ENCODE measurements at places on chromosomes 2 and 18.

GRCh38 chr2:128490881-128491691, 172.4 kb upstream of the HS6ST1 start:
- no peak for DNase-seq

DNA sequence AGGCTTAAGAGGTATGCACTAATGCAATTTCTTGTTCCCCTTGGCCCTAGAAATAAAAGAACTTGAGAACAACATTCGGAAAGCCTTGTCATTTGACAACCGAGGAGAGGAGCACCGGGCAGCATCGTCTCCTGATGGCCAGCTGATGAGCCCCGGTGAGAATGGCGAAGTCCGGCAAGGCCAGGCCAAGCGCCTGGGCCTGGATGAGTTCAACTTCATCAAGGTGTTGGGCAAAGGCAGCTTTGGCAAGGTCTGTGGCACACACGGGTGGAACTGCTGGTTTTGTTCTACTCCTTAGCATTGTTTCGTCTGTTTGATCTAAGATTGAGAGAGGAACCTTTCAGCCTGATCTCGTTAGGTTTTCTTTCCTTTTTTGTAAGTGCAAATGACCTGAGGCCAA, 289.8 kb upstream of the EPAS1 start:
- DNase-seq = no peak

GRCh38 chr2:28219138-28219537, 173.5 kb upstream of the FOSL2 start:
- no peak for DNase-seq

GRCh38 chr2:199833525-199833924, 17.5 kb downstream of the FTCDNL1 start:
- no peak for DNase-seq

- no peak for DNase-seq
Observed at GRCh38 chr2:118880501-118880900, 33.1 kb upstream of the EN1 start.

GRCh38 chr18:56952026-56952425, 194.9 kb upstream of the BOD1L2 start:
- DNase-seq = no peak

Measured in LoVo (cell line).